Astrocyte of the cerebellum (primary cell): ENCODE measurements at places on chromosomes 5 and 9.
A peak's percentile ranks its signal among the peaks of the same experiment; 100 is the strongest.

DNA sequence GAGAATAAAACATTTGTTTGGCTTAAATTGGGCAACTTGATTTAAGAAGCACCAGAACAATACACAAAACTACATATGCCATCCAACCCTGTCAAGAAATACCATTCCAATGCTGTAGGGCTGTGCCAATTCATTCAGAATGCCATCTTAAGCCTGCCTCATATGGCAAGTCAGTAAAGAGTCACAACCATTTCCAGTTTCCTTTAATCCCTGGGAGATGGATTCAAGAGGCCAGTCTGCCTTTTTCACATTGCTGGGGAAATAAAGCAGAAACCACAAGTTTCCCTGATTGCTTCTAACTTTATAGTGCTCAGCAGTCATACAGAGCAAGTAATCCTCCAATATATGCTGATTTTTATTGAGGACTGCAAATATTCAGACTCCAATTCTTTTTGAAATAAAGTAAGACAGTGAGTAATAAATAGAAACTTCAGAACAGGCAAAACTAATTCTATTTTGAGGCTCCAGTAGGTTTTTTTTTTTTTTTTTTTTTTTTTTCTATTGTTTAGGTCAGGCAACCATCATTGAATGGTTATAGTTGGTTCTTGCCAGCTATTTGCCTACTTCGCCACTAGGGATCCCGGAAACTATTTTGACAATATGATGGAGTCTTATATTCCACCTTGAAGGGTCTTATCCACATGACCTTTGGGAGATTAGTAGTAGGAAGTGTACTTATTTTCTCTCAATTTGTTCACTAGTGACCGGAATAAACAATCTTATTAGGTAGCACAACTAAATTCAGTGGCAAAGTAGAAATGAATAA is 400.9 kb upstream of the MEF2C start:
- no peak for DNase-seq

DNA sequence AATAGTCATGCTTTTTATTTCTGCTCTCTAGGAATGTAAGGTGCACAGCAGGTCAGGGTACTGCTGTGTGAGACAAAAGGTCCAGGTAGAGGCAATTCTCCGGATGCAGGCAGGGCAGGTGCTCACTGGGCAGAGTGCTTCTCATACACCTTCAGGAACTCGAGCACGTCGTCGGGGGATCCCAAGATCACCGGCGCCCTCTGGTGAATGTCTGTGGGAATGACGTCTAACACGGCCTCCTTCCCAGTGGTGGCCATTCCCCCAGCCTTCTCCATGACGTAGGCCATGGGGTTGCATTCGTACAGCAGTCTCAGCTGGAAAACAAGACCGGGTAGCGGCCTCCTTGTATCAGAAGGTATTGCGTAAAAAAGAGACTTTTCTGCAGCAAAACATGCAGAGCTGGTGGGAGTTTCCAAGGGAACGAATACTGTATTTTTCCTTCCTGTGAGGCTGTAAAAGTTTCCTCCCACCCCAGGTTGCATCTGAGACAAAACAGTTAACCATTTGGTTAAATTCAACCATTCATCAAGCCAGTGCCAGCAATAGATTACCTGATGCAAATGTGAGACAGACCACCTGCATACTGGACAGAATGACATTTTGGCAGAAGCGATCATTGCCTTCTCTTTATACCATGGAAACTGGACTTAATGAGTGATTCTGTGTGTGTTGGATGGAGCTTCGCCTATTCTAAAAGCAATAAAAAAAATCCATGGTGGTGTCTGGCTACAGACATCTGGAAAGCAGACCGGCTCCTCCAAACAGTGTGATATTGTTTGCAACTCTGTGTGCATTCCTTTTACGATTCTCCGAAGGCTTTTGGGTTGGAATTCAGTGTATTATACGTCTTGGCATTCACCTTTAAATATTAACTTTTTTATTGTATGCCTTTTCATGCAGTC is 9.9 kb upstream of the FBP2 start:
- DNase-seq = peak; percentile 5

GRCh38 chr9:76657265-76657664 is 107.0 kb upstream of the PCA3 start:
- no peak for DNase-seq

- no peak for DNase-seq
Measured at GRCh38 chr5:111535879-111536549, 23.7 kb upstream of the STARD4 start.

DNA sequence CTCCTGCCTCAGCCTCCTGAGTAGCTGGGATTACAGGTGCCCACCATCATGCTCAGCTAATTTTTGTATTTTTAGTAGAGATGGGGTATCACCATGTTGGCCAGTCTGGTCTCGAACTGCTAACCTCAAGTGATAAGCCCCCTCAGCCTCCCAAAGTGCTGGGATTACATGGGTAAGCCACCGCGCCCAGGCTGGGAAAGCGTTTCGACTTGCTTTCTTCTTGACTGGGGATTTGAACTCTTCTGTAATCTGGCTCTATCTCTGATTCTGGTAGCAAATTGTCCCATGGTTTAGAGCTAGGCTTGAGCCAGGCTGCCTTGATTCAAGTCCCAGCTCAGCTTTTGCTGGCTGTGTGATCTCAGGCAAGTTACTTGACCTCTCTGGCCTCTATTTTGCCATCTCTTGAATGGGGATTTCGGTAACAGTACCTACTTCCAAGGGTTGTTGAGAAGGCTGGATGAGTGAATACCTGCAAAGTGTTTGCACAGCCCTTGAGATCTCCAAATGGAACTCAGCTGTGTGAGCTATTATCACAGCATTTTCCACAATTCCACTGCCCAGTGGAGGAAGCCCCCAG is 20.5 kb upstream of the MVB12B start:
- no peak for DNase-seq

GRCh38 chr5:3351581-3352442 is 243.8 kb upstream of the IRX1 start:
- no peak for DNase-seq

GRCh38 chr5:163439092-163439425 is 1.7 kb downstream of the CCNG1 start:
- DNase-seq = peak; percentile 58

- DNase-seq = no peak
Measured at GRCh38 chr5:37645707-37646106, 194.1 kb downstream of the GDNF start.
